ENCODE measurements at places on chromosomes 13 and 19. TPM values are rescaled to one million over a fixed set of nuclear protein-coding genes. Genes with fewer than 3 reads are reported as not detected.

Gene FPR3
- total RNA-seq = 41.0 TPM

Gene OR10H1
- not detected for total RNA-seq

Gene YJU2
- total RNA-seq = 18.9 TPM

Gene ARL11
- total RNA-seq = 4.4 TPM

Gene ZNF253
- 8.1 TPM for total RNA-seq

Gene CYP2A6
- total RNA-seq = not detected

Gene ZNF460
- total RNA-seq = 54.5 TPM
